Stimulated activated CD4-positive, alpha-beta T cell treated with anti-CD3 and anti-CD28 coated beads, Interleukin-1b, Interleukin-23, amount 100 ng/mL, for 24 hours (primary cell): ENCODE measurements at places on chromosomes 13 and 19.

- no peak for DNase-seq
These were observed 213.7 kb downstream of the B3GLCT start for GRCh38 chr13:31413516-31413915.

DNA sequence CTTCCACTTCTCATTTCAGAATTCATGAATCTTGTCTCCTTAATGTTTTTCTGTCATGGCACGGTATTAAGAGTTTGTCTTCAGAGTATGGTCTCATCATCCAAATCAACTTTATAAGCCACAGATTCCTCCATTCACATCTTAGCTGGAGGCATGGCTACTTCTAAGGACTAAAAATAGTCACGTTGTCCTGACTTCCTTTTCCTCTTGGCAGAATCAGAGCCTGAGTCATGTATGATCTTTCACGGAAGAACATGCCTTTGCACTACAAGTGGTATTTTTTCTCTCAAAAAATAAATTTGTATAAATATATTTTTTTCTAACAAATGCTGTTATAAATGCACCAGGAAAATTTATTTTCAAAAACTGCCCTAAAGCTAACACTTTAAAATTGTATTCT is 71.4 kb downstream of the ALOX5AP start:
- no peak for DNase-seq

GRCh38 chr19:13097033-13097462 is 5.6 kb downstream of the LYL1 start:
- DNase-seq = no peak

GRCh38 chr13:71967990-71968389 is 101.0 kb upstream of the DACH1 start:
- no peak for DNase-seq

DNA sequence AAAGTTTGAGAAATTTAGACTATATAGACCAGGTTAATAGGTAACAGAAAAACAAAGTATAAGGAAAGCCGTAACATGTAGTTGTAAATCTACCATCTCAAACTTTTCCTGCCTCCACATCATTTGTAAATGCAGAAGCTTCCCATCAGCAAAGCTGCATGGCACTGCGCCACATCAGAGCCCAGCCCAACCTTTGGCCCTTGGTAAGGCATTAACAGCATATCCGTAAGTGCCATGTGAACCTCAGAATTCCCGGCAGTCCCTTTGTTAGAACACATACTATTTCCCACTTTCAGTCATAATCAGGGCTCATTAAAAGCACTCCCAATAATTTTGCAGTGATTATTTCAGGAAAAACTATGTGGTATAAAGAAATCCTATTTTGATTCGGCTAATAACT is 51.6 kb downstream of the MPHOSPH8 start:
- DNase-seq = no peak

GRCh38 chr13:85562282-85562681 is 236.9 kb downstream of the SLITRK6 start:
- no peak for DNase-seq

GRCh38 chr19:46840498-46840942 is 10.1 kb downstream of the AP2S1 start:
- peak; percentile 28 for DNase-seq

DNA sequence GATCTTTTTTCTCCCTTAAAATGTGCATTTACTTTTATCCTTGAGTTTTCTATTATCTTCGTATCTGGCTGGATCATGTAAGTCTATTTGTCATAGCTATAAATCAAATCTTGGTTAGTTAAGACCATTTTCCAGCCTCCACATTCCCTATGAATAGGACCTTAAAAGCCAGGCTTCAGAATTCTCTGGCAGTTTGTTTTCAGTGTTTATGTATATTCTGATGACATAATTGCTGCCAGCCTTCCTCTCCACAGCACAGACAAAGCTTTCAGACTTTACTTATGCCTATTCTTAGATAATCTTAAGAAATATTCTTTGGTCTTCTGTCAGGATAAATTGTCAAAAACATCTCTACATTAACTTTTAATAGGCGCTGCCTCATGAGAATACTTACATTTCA is 870.8 kb upstream of the SPRY2 start:
- DNase-seq = no peak

- DNase-seq = no peak
These were observed 82.7 kb downstream of the SLC10A2 start for GRCh38 chr13:102983496-102983895.

DNA sequence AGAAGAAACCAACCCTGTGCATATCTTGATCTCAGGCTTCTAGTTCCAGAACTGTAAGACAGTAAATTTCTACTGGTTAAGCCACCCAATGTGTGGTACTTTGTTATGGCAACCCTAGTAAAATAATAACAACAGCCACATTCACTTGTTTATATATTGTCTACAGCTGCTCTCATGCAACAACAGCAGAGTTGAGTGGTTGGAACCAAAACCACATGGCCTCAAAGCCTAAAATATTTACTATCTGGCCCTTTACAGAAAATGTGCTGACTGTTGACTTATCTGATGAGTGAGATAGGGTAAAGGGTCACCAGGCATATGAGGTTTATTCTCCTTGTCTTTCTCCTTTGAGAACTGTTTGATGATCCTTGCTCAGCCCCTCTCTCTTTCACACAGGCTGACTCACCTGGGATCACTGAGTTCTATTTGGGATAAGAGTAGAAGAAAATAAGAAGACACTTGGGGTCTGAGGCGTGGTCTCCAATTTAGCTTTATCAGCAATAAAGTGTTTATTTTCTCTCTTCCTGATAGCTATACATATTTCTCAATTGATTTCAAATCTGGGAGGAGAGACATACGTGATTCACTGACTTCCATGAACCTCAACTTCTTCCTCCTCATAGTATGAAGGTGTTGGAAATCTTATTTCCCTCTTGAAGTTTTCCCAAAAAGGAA is 227.5 kb upstream of the STARD13 start:
- no peak for DNase-seq

GRCh38 chr19:6677495-6677882 is 7.5 kb upstream of the TNFSF14 start:
- DNase-seq = no peak

- no peak for DNase-seq
These were observed 7.0 kb downstream of the GPR18 start for GRCh38 chr13:99250982-99251825.

GRCh38 chr19:43574424-43575155 is 737 bp downstream of the XRCC1 start:
- DNase-seq = no peak

DNA sequence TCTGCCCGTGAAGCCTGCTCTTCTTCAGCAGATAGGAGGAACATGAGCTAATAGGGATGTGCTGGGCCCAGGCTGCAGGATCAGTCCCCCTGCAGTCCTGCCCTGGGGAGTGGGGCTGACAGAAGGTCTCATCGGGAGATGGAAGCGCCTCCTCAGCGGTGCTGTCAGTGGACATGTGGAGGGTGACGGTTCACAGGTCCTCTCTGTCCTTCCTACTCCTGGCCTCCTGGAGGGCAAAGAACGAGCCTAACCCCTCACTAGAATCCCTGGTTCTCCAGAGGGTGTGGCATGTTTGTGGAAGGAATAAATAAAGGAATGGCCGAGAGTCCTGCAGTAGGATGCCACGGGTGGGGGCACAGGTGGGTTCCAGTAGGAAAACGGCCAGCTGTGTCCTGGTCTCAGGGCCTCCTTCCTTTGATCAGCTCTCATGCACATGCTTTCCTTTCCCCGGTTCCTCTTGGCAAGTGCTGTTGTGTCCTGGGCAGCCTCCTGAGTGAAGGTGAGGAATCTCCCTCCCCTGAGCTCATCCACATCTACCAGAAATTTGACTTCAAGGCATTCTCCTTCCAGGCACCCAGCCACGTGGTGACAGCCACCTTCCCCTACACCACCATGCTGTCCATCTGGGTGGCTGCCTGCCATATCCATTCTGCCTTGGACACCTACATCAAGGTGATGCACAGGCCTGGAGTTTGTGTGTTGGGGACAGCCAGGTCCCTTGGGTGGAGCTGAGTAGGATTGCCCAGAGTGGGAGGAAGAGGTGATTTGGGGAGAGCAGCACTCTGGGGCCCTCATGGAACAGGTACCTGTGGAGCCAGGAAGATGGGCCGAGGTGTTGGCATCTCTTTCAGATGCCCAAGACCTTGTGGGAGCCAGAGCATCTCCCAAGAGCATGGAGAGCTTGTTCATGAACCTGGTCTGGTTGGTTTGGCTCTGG is 28.6 kb upstream of the ZNF492 start:
- DNase-seq = no peak

DNA sequence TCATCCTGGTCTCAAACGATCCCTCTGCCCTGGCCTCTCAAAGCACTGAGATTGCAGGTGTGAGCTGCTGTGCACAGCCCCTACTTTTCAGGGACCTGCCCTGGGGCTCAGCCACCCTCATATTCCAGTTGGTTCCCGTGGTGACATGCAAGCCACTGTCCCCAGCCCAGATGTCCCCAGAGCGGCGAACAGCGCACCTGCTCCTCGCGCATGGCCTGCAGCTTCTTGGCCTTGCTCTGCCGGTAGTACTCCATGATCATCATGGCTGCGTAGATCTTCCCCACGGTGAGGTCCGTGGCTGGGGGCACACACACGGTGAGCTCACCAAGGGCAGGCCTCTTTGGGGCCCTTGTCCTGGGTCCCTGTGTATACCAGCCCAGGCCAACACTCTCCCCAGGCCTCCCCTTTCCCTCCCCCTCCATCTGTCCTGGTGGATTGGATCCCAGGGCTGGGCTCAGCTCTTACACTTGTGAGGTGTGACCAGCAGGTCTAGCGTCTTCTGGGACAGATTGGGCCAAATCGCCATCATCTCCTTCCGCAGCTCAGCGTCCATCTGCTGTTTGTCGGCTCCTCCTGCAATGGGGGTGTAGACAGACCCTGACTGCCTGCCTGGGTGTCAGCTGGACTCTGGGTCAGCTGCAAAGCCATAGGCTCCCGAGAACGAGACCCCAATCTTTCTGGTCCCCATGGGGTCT is 64.0 kb downstream of the IER2 start:
- DNase-seq = no peak

GRCh38 chr13:113954046-113954835 is 19.6 kb downstream of the C13orf46 start:
- no peak for DNase-seq

GRCh38 chr19:54189145-54189734 is at the start of gene MBOAT7:
Gene MBOAT7 (minus strand): TSS chr19:54189580. CDS start chr19:54188508, 1,072 bp downstream.
- DNase-seq = no peak

DNA sequence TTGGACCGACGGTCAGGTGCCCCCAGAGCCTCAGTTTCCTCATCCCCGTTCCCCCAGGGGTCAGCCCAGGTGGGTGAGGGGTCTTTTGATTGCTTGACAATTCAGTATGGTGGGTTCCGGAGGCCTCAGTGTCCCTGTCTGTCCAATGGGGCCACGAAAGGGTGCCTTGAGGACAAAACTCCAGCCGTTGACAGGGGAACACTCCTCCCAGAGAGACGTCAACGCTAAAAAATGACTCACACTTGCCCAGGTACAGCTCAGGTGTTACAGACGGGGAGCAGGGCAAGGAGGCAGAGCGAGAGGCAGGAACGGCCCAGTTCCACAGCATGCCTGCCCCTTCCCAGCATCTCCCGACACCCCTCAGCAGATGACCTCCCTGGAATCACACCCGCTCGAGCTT is 1.8 kb downstream of the TNFAIP8L1 start:
- no peak for DNase-seq
